Activated CD4-positive, CD25-positive, alpha-beta regulatory T cell treated with anti-CD3 and anti-CD28 coated beads, Interleukin-2, amount 50 U/mL, for 72 hours (primary cell): ENCODE measurements at places on chromosomes 7 and 10.

DNA sequence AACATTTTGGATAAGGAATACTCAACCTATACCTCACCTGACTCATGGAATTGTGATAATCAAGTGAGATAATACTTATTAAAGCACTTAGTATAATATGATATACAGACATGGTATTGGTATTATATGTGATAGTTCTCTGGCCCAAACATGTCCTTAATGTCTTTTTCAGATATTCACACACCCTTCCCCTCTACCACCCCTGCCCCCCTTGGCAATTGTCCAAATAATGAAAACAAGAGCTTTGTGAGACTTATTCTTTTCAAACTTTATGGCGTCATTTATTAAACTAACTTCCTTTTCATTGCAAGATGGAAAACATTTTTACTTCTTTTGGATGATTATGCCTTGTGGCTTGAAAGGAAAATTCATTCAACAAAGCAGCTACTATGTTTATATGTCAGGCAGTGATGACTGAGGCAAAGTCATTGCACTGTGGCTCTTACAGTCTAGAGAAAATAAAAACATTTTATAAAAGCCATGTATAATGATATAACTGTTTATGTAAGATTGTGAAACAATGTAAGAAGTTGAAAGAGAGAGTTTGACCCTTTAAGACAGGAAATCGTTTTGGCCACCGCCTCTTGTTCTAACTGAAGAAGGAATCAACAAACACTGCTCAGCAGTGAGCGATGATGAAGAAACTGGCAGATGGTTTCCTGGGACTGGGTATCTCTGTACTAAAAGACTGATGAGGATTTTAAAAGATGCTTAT, 27.4 kb downstream of the MINPP1 start:
- DNase-seq = no peak

DNA sequence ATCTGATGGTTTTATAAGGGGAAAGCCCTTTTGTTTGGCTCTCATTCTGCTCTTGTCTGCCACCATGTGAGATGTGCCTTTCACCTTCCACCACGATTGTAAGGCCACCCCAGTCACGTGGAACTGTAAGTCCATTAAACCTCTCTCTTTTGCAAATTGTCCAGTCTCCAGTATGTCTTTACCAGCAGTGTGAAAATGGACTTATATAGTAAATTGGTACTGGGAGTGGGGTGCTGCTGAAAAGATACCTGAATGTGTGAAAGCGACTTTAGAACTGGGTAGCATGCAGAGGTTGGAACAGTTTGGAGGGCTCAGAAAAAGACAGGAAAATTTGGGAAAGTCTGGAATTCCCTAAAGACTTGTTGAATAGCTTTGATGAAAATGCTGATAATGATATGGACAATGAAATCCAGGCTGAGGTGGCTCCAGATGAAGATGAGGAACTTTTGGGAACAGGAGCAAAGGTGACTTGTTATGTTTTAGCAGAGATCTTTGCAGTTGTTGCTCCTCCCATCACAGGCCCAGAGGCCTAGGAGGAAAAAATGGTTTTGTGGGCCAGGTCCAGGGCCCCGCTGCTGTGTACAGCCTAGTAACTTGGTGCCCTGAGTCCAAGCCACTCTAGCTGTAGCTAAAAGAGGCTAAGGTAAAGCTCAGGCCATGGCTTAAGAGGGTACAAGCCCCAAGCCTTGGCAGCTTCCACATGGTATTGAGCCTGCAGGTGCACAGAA, 275.7 kb upstream of the NPSR1 start:
- DNase-seq = no peak

DNA sequence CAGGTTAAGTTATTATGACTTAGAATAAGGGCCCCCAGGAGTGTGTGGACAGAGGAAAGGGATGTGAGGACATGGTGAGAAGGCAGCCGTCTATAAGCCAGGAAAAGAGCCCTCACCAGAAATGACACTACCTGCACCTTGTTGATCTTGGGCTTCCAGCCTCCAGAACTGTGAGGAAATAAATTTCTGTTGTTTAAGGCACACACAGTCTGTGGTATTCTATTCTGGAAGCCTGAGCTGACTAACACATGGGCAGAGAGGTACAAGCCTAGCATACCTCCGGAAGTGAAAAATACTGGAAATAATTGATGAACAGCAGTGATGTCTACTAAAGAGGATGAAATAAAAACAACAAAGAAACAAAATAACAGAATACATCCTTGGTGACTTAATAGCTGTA, 46.1 kb upstream of the GRB10 start:
- no peak for DNase-seq

DNA sequence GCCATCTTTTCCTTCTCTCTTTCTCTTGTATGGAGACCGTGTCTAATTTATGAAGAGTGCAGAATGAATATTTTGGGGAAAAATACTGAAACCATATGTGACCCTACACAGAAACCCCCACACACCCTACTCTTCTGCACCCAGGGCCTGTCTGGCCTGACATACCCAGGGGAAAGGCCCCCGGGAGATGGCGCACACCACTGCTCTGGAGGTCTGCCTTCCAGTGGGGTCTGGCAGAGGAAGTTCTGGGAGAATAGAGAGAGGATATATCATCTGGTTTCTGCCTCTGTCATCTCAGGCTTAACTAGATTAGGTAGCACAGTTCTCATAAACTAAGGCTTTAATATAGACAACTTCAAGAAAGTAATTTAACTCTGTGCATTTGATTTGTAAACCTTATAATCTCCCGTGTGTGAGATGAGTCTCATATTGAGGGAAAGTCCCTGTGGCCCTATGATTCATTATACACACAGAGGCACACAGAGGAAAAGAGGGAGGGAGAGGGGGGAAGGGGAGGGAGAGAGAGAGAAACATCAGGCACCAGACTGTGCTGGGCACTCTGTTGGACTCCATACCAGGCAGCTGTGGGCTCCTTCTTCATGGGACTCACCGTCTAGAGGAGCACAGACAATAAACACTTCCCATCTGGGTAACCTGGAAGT, 123.3 kb downstream of the AOAH start:
- no peak for DNase-seq

GRCh38 chr7:147321504-147321903, 1204.9 kb downstream of the CNTNAP2 start:
- no peak for DNase-seq

DNA sequence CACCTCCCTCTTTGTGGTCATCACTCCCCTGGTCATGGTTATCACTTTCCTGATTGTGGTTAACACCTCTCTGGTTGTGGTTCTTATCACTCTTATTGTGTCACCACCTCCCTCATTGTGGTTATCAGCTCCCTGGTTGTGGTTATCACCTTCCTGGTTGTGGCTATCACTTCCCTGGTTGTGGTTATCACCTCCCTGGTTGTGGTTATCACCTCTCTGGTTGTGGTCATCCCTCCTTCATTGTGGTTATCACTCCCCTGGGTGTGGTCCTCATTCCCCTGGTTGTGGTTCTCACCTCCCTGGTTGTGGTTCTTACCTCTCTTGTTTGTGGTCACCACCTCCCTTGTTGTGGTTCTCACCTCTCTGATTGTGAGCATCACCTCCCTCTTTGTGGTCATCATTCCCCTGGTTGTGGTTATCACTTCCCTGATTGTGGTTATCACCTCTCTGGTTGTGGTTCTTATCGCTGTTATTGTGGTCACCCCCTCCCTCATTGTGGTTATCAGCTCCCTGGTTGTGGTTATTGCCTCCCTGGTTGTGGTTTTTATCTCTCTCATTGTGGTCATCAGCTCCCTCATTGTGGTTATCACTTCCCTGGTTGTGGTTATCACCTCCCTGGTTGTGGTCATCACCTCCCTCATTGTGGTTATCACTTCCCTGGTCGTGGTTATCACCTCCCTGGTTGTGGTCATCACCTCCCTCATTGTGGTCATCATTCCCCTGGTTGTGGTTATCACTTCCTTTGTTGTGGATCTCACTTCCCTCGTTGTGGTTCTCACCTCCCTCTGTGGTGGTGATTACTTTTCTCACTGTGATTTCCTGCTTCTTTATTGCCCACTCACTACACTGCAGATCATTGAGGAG, 106.7 kb downstream of the GPR26 start:
- DNase-seq = no peak
